ENCODE measurements at places on chromosomes 11 and 22.

DNA sequence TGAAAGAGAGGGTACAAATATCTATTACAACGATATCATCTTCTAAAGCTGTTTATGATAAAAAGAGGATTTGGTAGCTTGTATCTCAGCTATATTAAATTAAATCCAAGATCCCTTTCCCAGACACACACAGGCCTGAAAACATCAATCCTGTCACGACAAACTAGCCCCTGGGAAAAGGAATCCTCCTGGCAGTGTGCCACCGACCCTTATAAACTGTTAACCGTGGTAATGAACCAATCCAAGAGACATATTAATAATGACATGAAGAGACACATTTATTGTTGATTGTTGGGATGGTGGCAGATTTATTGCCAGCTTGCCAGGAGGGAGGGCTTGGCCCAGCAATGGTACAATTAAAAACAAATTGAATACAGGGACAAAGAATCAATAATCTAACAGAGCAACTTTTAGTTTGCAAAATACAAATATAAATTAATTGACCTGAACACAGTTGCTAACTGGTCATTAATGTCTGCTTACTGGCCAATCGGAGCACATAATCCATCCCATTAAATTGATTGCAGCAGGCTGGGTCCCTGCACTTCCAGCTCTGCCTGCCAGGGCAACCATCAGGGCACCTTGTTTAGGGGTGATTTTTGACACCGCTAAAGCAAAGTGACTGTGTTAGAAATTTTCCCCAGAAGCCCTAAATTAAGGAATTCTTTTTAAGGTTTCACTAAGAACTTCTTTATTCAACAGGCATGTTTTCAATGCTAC is 887.6 kb downstream of the OPCML start:
- no peak for DNase-seq

GRCh38 chr22:44410451-44410991 is 87.5 kb downstream of the RTL6 start:
- no peak for DNase-seq

DNA sequence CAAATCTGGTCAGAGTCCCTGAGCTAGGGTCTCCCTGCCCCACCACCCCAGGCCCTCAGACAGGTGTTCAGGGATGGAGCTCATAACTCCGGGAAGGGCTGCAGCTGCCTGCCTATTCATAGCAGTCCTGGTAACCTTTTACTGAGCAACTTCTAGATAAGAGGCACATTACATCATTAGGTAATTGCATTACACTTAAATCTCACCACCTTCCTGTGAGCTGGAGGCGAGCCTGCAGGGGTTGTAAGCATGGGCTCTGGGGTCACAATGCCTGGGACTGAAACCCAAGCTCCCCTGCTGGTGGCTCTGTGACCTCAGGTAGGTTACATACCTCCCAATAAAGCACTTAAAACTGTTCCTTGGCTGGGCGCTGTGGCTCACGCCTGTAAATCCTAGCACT is 22.5 kb downstream of the TP53I11 start:
- no peak for DNase-seq

DNA sequence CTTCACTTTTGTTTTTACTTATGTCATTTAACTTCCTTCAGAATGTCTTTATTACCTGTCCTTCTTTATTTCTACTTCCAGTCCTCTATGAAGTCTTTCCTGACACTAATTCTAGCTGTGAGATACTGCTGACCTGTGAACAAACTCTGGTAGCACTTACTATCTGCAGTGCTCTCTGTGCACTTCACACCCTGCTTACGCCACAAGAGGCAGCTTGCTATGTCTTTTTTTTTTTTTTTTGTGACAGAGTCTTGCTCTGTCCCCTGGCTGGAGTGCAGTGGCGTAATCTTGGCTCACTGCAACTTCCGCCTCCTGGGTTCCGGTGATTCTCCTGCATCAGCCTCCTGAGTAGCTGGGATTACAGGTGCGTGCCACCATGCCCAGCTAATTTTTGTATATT is 10.7 kb downstream of the STIM1 start:
- DNase-seq, result no peak

DNA sequence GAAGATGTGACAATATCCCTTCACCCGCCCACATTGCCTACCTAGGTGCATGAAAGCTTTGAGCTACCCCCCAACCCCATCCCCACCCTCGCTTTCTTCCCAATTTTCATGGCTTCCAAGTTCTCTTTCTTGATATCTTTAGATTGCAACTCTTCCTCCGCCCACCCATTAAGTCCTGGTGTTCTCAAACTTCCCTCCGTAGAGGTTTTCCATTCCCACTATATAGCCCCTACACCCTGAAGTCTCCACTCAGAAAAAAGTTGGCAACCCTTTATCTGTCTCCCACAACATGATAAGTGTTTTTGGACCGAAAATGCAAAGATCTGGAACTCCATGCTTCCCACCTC is 572 bp downstream of the ZNF70 start:
- DNase-seq, result no peak

DNA sequence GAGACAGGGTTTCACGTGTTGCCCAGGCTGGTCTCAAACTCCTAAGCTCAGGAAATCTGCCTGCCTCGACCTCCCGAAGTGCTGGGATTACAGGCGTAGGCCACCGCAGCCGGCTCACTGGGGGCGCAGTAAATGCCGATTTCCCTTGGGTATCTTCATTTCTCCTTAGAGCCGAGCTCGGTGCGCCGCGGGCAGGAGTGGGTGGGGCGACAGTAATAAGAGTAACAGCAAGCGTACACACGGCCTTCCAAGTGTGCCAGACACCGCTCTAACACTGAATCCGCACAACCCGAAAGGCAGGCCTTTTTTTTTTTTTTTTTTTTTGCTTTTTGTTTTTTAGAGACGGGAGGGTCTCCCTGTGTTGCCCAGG is 500 bp upstream of the ADSL start:
- no peak for DNase-seq

Data from A172 (cell line).